Esophagus squamous epithelium (tissue), 5 donors: ENCODE measurements at places on chromosomes 11 and 22. TPM values are rescaled to one million over a fixed set of nuclear protein-coding genes. Genes with fewer than 3 reads are reported as not detected.

GRCh38 chr11:105857728-105858127 is 164.3 kb downstream of the MSANTD4 start:
- no peak for DNase-seq

SBF1 gene
- total RNA-seq, result 57.1 TPM

DNA sequence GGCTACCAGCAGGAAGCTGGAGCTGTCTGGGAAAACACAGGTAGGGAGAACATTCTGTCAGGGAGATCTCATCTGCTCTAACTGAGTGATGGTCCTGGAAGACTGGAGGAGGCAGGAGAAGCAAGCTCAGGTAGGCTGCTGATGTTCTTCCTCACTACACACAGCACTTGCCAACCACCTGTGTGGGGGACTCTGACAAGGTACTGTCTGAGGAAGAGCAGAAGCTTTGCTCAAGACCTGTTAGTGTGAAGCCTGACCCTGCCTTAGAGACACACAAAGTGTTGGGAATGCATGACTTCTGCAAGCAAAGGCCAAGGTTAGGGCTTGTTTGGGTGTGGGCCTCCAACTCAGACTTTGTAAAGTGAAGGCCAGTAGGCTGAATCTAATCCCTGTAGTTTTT is 46.5 kb downstream of the CHST1 start:
- no peak for DNase-seq

GRCh38 chr11:28559492-28559891 is 451.3 kb downstream of the METTL15 start:
- no peak for DNase-seq

RAB30 gene
- total RNA-seq, result 4.2 TPM

GRCh38 chr22:24542641-24543040 is 12.3 kb downstream of the GUCD1 start:
- DNase-seq, result no peak

DNA sequence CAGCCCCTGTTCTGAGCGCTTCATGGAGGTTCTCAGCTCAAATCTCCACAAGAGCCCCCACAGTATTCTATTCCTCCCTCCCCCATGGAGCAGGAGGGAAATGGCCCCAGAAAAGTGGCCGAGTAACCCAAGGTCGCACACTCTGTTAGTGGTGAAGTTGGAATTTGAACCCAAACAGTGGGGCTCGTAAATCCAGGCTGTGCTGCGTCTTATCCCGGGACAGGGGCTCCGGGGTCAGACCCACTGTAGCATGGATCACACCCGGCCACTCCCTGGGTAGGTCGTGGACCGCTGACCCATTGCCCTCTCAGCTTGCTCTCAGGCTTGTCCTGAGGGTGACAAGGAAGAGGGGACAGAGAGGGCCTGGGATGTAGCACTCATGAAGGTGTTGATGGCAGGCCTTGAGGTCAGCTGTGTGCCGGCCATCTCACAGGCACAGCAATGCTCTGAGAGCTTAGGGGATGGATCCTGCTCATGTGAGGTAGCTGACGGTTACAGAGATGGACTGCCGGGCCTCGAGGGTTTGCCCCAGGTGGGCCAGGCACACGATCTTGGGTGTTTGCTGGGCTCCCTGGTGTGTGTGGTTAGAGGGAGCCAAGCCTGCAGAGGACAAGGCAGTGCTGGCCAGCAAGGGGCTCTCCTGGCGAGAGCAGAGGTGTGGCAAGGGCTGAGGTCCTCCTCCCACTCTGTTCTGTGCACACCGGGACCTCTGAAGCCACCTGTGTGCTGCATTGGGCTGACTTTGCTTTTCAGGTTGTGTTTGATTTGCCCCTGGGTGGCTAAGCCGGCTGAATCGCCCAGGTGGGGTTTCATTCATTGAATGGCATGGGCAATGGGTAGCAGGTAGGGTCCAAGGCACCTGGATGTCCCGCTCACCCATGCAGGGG is 2.3 kb upstream of the FGF19 start:
- no peak for DNase-seq

CYB5R2 gene
- 7.6 TPM for total RNA-seq
